GM06990 (cell line): ENCODE measurements at places on chromosomes 6 and 20.
A peak's percentile ranks its signal among the peaks of the same experiment; 100 is the strongest.

DNA sequence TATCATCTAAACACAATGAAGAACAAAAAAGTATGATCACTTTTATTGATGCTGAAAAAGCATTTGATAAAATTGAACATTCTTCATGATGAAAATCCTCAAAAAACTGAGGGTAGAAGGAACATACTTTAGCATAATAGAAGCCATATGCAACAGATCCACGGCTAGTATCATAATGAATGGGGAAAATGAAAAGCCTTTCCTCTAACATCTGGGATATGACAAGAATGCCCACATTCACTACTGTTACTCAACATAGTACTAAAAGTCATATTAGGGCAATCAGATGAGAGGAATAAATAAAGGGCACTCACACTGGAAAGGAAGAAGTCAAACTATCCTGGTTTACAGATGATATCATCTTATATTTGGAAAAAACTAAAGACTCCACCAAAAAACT, 256.6 kb downstream of the RFPL4B start:
- no peak for DNase-seq

DNA sequence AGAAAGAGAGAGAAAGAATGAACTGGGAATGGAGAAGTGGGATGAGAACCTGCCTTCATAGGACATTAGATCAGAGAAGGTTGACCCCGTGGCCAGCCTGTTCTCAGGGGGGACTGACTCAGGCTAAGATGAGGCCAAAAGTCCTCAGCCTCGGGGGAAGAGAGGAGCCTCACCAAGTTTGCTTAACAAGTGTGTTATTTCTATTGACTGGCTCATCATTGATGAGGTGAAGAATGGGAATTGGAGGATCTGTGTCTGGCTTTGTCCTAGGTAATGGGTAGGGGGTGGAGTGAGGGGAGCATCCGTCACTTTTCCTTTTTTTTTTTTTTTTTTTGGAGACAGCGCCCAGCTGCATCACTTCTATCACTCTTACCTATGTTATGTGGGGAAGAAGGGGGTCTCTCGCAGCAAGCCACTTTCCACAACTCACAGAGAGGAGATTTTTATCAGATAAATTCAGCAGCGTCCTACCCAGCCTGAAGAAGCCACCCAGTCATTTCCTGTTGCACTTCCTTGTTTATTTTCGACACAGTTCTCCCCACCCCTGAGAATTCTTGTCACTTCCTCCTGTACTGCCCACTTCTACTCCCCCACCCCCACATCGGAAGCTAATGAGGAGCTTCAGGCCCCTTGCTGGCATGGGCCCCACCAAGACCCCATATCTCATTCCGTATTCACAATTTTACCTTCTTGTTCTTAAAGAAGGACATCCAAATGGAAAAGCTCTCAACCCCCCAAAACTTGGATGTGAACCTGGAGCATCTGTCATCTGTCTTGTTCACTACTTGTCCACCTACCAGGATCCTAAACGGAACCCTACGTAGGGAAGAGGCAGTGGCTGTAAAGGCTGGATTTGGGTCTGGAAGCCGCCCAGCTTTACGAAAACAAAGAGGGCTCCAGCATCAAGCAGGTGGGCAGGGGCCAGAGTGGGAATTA, 2.8 kb upstream of the RNASET2 start:
- DNase-seq, result peak; percentile 44

- DNase-seq, result no peak
These were observed 18.7 kb downstream of the ADRM1 start for GRCh38 chr20:62321521-62321948.

- no peak for DNase-seq
These were observed 32.7 kb downstream of the SLX4IP start for GRCh38 chr20:10467681-10468339.

DNA sequence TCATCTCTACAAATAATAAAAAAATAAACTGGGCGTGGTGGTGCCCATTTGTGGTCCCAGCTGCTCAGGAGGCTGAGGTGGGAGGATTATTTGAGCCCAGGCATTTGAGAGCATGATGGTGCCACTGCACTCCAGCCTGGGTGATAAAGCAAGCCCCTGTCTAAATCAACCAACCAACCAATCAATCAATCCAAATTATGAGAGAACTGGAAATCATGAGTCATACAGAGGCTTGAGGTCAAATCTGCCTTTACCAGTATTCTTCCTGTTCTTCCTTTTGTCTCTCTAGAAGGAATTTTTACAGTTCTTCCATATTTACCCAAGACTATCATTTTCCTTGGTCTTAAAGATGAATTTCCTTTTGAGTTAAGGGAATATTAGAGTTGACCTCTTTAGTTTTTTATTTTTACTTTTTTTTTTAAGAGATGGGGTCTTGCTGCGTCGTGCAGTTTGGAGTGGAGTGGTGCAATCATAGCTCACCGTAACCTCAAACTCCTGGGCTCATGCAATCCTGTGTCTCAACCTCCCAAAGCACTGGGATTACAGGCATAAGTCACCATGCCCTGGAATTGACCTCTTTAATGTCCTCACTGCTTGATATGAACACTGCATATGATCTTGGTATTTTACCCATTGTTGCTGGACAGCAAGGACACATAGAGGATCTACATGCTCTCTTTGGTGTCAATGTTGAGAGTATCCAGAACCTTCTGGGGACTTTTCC, 44.1 kb upstream of the TXNDC5 start:
- DNase-seq, result no peak

- DNase-seq, result no peak
These were observed 43.8 kb upstream of the SEC63 start for GRCh38 chr6:108001696-108002231.

DNA sequence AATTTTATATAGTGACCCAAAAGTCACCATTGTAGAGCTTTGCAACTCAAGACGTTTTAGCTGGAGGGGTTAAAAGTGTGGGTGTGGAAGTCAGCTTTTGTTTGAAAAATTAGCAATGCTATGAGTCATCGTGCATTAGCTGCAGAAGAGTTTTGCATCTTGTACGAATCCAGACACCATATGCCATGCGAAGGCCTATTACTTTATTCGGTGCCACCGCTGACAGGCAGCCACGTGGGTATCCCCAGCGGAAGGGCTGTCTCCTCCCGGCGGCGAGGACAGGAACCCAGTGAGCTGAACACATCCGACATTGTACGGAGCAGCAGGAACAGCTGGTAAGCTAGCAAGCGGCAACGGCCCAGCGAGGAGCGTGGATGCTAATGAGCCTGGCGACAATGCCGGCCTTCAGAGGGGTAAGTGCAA, 84.4 kb downstream of the INSM1 start:
- peak; percentile 85 for DNase-seq

DNA sequence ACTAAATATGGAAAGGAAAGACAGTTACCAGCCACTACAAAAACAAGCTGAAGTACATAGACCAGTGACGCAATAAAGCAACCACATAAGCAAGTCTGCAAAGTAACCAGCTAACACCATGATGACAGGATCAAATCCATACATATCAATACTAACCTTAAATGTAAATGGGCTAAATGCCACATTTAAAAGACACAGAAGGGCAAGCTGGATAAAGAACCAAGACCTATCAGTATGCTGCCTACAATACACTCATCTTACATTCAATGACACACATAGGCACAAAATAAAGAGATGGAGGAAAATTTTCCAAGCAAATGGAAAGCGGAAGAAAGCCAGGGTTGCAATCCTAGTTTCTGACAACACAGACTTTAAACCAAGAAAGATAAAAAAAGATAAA, 24.1 kb downstream of the HLA-C start:
- no peak for DNase-seq

DNA sequence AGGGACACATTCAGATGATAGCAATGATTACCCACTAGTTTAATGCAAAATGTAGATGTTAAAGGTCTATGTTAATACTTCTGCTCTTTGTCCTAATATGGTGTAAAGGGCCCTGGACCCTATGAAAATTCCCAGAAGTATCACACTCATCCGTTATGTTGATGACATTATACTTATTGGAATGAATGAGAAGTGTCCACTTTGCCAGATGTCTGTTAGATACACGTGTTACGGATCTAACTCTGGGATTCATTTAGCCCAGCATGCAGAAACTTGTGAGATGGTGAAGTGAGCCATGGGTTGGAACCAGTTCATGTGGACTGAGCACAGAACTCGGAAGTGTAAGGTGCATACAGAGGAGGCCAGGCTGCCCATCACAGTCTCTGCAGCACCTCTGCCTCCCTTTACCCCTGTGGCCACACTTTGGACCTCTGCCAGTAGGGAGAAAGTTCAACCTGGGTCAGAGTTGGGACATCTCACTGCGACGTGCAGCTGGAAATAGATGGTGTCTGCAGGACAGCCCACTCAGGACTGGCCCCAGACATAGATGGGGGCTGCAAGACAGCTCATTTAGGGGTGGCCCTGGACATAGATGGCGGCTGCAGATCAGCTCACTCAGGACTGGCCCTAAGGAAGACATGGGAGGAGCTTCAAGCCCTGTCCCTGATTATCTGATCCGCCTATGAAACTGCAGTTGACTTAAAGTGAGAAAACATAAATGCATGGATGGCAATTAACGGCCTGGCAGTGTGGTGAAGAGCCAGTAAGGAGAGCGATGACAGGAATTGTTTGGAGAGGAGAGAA, 71.2 kb upstream of the THBS2 start:
- no peak for DNase-seq

DNA sequence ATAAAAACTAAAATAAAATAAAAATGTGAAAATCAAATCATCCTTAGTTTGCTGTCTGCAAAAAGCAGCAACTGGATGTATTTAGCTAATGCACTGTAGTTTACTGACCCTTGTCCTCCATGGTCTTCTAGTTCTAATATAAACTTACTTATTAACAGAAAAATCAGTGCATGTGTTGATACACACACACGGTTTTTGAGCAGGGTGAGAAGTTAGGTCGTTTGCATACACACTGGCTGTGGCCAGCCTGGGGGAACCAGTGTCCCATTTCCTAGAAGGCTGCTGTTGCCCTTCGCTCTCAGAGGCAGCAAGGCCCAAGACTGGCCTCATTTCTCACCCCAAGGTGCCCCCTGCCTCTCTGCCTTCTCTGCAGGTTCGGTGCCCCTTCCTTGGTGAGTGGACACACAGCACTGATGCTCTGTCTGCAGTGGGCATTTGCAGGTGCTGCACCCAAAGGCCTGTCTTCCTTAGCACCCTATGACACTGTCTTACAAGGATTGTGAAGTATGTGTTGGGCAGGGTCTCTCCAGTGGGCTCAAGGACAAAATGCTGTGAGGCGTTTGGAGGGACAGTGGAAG, 168.5 kb downstream of the SCP2D1 start:
- DNase-seq, result no peak

- DNase-seq, result no peak
These were observed 300.3 kb downstream of the NRN1 start for GRCh38 chr6:5706124-5707033.

GRCh38 chr20:10316582-10316981, 98.0 kb downstream of the SNAP25 start:
- no peak for DNase-seq

GRCh38 chr20:1674990-1675780, 17.6 kb upstream of the SIRPG start:
- no peak for DNase-seq

DNA sequence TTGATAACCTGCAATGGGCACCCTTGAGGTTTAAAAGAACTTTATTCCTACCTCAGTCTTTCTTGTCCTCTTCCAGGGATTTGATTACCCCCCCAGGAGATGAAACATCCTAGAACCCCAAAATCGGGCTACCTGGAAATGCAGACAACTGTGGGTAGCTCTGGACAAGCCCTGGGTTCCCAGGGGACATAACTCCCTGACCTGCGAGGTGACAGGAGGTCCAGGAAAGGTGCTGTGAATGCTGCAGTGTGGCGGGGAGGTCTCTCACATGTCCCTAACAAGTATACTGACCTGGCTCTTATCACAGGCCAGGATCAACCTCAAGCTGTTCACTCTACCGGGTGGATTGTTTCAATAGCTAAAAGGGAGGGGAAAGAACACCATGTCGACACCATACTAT, 11.6 kb downstream of the JAG1 start:
- DNase-seq, result no peak

GRCh38 chr6:161578478-161578877, 304.6 kb upstream of the AGPAT4 start:
- no peak for DNase-seq

GRCh38 chr6:14274546-14275492, 157.2 kb downstream of the CD83 start:
- no peak for DNase-seq

- DNase-seq, result peak; percentile 67
These were observed 78.2 kb upstream of the ARID1B start for GRCh38 chr6:156699017-156699421.

- no peak for DNase-seq
These were observed 128.0 kb downstream of the PHACTR1 start for GRCh38 chr6:12844284-12845223.

DNA sequence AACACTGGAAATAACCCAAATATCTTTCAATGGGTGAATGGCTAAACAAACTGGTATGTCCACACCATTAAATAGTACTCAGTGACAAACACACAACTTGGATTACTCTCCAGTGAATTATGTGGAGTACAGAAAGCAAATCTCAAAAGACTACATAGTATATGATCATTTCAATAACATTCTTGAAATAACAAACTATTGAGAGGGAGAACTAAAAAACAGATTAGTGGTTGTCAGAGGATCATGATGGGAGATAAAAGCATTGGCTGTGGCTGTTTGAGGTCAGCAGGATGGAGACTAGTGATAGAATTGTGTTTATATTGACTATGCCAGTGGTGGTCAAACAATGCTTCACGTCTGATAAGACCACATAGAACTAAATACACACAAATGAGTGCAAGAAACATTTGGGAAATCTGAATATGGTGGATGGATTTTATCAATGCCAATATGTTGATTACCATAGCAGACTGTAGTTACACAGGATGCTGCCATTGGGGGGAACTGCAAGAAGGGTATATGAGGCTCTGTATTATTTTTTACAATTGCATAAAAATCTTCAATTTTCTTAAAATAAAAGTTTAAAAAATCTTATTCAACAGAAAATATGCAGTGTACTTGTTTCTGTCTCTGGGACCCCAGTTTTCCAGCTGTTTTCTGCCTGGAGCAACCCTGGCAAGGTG, 242.0 kb downstream of the TBXT start:
- DNase-seq, result no peak

- DNase-seq, result no peak
These were observed 155.6 kb upstream of the SNX9 start for GRCh38 chr6:157667211-157668008.

DNA sequence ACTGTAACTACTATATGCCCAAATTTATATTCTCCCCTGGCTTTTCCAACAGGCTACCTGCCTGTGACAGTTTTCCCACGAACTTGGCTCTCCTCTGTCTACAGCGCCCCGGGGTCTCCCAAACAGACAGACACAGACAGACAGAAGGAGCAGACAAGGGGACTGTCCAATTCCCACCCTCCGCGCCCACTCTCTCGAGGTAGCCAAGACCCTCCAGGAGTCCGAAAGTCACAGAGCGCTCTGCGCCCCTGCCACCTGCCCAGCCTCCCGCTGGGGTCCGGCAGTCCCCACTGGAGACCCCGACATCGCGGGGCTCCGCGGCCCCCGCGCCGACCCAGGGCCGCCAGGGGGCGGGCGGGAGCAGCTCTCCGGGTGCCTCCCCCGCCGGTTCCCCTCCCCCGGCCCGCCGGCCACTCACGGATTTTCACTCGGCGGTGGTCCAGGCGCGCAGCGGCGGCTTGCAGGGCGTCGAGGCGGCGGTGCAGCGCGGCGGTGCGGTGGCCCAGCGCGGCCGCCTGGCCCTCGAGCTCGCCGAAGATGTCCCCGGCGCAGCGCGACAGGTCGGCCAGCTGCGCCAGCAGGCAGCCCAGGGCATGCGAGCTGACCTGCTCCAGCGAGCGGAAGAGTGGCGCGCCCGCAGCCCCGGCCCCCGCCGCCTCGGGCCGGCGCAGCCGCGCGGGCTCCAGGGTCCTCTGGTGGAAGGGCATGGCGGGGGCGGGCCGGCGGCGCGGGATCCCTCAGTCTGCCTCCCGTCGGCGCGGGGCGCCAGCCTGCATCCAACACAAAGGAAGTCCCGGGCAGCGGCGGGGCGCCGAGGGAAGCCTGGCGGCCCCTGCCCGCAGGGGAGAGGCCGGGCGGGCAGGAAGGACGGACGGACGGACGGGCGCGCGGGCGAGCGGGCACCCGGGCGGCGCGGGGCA, 81.3 kb upstream of the CCDC28A start:
- peak; percentile 66 for DNase-seq
